ENCODE measurements at places on chromosomes 2 and 18.

DNA sequence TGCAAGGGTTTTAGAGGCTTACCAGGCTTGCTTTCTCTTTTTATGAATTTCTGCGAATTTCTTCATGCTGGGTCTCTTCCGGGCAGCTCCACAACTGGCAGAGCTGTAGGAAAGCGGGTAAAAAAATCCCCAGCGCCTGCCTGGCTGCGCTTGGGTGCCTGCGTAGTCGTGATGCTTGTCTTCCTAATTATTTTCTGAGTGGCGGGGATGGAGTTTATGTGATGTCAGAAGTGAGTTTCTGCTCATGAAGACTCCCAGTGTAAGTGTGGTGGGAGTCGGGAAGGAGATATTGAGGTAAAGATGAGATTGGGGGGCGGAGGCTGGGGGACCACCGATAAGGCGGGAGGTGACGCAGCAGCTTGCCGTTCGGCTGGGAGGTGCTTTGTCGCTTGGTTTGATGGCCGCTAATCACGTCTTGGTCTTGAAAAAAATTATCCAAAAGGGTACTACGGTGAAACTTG lies 229.8 kb downstream of the LDLRAD4 start:
- no peak for DNase-seq

DNA sequence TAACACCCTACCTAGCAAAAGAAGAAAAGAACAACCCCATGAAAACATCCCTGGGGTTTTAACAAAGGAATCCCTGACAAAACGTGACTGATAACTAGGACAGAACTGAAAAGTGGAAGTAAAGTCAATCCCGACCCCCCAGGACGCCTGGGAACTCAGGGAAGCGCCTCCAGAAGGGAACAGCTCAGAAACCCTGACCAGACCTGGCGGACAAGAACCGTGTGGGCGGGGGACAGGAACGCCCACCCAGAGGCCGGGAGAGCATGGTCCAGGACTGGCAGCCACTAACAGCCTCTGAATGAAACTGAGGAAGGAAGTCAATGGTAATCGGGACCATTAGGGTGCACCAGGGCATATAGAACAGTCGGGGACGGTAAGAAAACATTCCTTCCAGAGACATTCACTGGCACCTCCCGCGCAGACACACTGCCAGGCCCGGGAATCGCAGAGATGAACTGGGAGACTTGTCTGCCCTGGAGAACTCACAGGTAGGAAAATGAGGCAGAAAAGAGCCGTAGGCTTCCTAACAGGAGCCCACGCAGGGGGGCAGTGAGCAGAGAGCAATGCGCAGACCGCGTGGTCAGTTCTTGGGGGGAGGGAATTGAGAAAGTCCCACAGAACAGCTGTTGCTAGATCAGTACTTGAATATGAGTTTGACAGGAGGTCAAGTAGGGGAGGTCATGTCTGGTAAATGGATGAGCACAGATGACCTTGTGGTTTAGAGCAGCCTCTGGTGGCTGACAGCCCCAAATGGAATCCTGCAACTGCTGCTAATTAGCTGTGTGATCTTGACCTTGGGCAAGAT lies 1.3 kb upstream of the TBC1D8 start:
- peak; percentile 48 for DNase-seq

- DNase-seq, result no peak
Observed at GRCh38 chr2:45315861-45316260, 295.2 kb downstream of the SRBD1 start.

GRCh38 chr2:211354481-211354880 lies 798.1 kb downstream of the CPS1 start:
- DNase-seq, result no peak

DNA sequence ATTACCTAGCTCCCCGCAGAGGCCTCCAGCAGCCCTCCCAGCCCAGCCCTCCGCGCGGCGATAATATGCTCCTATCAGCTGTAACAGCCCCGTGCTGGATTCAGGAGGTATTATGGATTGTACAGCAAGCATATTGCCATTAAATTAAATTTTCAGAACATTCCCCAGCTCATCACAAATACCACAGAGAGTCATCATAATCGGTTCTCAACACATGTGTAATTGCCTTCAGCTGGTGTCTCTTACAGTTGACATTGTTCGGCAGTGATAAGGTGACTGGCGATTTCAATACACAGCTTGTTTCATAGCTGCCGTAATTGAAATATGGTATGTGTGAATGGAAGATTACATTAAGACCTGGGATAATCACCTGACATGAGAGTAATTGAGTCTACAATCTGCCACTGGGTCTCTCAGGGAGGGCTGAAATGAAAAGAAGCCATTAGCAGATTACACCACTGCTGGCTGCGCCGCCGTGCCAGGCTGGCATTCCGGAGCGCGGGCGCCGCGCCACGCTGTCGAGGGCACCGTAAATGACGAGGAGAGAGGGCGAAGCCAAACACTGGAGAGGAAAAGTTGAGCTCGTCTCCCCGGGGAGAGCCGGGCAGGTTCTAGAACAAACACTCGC lies 549.4 kb upstream of the SALL3 start:
- no peak for DNase-seq

DNA sequence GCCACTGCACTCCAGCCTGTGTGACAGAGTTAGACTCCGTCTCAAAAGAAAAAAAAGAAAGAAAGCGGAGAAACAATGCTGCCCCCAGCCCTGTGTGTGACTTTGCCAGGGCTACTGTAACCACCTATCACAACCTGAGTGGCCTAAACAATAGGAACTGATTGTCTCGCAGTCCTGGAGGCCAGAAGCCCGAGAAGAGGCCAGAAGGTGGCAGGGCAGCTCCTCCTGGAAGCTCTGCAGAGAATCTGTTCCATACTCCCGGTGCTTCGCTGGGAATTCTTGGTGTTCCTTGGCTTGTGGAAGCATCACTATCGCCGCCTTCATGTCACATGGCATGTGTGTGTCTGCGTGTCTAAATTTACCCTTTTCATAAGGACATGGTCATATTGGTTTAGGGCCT lies 14.4 kb upstream of the RAB17 start:
- DNase-seq, result peak; percentile 44

DNA sequence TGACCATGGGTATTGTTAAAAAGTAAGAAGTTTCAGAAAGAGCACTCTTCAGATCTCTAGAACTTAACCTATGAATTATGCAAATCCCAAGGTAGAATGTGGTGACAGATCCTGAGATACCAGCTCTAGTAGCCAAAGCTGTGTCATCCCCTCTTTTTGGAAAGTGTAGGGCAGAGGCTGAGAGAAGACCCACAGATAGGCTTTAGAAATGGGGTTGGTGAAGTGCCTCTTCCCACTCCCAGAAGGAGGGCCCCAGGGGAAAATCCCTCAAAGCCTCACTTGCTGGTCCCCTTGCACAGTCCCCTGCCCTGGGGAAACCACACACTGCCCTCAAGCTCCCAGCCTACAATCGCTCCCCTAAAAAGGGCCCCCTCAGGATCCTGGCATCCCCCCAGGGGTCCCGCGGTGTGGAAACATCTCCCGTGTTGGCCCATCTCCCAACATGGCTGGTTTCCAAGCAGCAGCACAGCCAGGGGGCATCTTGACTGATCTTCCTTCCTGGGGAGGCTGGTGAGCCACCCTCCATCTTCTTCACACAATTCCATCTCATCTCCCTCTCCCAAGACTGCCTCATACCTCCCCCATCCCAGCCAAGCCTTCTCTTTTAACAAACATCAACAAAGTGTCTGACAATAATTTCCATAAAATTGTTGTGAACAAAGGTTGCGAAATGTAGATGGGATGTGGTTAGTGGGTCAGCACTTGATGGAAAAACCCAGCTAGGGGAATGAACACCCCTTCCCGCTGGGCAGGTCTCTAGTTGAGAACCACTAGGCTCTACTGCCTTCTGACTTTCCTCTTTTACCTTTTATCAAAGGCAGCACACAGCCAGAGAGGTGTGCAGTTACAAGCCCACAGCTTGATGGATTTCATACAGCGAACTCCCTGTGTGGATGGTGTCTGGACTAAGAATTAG lies 25.1 kb downstream of the MAL start:
- DNase-seq, result no peak

GRCh38 chr18:26543373-26543772 lies 5.0 kb downstream of the KCTD1 start:
- DNase-seq, result no peak

- peak; percentile 71 for DNase-seq
Observed at GRCh38 chr2:48356701-48357325, 173.1 kb upstream of the STON1 start.

DNA sequence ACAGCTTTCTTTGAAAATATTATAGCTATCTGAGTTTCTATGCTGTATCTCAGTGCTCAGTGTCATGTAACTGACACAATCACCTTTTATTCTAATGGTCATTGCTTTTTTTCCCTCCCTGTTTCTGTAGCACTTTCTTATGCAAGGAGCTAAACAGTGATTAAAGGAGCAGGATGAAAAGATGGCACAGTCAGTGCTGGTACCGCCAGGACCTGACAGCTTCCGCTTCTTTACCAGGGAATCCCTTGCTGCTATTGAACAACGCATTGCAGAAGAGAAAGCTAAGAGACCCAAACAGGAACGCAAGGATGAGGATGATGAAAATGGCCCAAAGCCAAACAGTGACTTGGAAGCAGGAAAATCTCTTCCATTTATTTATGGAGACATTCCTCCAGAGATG lies 56.4 kb downstream of the SCN2A start:
- DNase-seq, result no peak

- no peak for DNase-seq
Observed at GRCh38 chr2:108858894-108859293, 72.3 kb downstream of the CCDC138 start.

GRCh38 chr2:85184990-85185389 lies 51.8 kb downstream of the TCF7L1 start:
- no peak for DNase-seq

GRCh38 chr2:42569883-42570282 lies 1.5 kb downstream of the MTA3 start:
- no peak for DNase-seq

- DNase-seq, result no peak
Observed at GRCh38 chr2:173291412-173291811, 63.3 kb upstream of the CDCA7 start.

GRCh38 chr18:48711651-48712486 lies 173.0 kb downstream of the CTIF start:
- DNase-seq, result no peak

DNA sequence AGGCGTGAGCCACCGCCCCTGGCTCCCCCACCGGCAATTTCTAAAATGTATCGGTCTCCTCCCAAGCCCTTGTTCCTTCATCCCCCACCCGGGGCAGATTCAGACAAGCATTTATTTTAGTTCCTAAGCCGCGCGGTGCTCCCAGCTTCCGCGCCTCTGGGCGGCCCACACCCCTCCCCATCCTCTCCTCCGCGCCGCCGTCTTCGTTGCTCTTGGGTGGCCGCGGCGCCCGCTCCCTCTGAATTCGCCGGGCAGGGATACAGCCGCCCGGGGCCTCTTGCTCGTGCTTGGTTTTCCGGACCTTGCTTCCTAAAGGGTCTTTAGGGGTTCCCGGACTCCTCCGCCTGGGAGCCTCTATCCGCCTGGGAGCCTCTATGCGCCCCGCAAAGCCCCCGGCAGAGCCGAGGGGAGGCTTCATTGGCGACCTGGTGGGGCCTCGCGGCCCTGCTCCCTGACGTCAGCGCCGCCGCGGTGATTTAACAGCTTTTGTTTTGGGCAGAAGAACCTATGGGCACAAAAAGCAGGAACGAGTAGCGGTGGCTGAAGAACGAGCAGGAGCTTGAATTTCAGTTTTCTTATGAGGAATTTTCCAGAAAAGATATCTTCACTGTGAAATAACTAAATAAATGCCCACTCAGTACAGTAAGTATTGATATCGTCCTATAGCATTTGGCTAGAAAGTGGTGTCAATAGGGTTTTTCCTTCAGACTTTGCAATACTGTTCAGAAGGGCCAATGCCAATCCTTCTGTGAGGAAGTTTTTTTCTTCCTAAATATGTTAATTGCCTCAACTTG lies 37.3 kb downstream of the PRKRA start:
- DNase-seq, result peak; percentile 67

DNA sequence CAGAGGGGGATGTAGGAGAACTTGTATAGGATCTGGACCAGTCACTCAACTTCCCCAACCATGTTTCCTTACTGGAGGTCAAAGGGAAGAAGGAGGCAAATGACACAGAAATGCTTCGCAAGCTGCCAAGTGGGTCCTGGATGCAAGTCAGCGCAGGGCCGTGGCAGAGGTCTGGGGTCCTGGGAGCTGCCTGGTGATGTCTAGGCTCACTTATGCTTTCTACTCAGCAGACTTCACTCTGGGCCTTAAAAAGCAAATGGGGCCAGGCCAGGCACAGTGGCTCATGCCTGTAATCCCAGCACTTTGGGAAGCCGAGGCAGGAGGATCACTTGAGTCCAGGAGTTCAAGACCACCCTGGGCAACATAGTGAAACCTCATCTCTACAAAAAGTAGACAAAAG lies 19.9 kb downstream of the HS1BP3 start:
- DNase-seq, result no peak

DNA sequence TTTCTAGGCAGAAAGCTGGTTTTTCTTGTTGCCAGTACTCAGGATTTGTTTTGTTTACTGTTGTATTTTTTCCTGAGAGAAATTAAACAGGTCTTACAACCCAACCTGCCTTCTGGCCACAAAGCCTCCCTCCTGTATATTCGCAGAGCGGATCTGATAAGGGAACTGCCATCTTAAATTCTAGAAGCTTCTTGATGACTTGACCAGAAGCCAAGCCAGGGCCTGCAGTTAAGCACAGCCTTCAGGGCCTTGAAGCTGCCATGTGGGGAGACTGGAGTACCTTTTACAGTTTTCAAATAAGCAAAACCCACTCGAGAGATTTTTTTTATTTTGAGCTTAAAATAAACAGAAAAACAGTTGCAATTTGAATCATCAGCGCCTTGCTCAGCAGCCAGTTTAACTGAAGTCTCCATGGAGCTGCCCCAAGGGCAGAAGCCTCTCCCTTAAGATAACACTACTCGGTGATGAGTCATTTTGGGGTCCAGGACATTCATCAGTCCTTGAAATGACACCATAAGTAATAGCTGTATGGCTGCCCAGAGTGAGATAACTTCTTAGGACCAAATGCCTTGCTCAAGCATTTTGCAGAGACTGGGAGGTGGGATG lies 51.5 kb upstream of the PHLPP1 start:
- no peak for DNase-seq

GRCh38 chr2:241891988-241892298 lies 22.4 kb downstream of the RTP5 start:
- DNase-seq, result no peak

DNA sequence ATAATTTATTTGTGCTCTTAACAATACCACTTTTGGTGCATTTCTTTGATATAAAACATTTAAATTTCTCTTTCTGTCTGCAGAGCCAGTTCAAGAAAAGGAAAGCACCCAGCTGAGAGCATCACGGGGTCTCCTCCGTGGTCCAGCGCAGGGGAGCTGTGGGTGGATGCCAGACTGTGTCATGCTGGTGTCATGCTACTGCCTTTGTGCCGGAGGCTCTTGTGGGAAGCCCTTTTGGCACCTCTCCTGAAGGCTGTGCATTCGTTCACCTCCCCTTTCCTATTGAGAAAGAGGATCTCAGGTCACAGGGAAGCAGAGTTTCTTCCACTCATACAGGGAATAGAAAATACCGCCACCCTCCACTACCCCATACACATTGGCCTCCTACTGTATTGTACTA lies 450.4 kb downstream of the GALR1 start:
- DNase-seq, result no peak
